ENCODE measurements at places on chromosomes 3 and 15. TPM values are rescaled to one million over a fixed set of nuclear protein-coding genes. Genes with fewer than 3 reads are reported as not detected.

The KBTBD13 gene
- 0.78 TPM for polyA plus RNA-seq

DNA sequence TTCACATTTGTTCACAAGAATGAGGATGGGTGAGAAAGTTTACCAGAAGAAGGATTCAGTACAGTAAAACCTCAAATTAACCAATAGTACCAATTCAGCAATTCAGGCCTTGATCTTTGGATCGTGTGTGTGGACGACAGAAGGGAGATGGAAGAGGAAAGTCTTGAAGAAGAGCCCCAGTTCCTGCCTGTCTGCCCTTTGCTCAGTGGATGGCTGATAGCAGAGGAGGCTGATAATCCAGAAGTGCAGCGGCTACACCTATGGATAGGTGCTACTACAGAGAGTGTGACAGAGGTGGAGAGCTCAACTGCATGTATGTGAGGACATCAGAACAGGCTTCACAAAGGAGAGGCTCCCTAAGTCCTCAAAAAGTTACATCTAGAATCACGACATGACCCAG, 29.2 kb upstream of the PLXND1 start:
- no peak for DNase-seq

GRCh38 chr3:13547591-13548371, 1.1 kb upstream of the FBLN2 start:
- no peak for DNase-seq

GRCh38 chr15:45616901-45617323, 17.9 kb upstream of the SQOR start:
- no peak for DNase-seq

DNA sequence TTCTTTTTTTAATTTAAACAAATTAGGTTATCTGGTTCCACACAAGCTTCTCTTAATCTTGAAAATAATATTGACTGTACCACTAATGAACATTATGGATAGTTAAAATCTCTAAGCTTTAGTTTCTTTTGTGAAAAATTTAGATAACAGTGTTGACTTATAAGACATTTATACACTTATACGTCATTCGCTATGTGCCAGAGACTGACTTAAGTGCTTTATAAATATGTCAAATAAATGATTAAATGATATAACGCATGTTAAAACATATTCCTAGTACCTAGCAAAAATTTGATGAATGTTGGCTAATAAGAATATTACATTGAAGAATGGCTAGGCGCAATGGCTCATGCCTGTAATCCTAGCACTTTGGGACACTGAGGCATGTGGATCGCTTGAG, 96.3 kb downstream of the PCCB start:
- no peak for DNase-seq

DNA sequence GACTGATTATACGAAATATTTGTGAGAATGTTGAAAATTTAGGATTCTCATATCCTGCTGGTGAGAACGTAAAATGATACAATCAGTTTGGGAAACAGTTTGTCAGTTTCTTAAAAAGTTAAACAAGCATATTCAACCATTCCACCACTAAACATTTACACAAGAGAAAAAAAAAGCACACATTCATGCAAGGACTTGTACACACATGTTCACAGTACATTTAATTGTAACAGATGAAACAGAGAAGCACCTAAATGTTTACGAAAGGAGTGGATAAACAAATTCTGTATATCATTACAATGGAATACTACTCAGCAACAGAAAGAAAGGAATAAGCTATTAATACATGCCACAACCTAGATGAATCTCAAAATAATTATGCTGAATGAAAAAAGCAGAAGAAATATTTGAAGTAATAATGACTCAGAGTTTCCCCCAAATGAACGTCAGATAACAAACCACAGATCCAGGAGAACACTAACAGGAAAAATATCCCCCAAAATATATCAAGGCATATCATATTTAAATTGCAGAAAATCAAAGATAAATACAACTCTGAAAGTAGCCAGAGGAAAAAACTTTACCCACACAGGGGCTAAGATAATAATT, 14.3 kb downstream of the ANKRD28 start:
- no peak for DNase-seq
